H7 (cell line): ENCODE measurements at places on chromosomes 6 and 20.

DNA sequence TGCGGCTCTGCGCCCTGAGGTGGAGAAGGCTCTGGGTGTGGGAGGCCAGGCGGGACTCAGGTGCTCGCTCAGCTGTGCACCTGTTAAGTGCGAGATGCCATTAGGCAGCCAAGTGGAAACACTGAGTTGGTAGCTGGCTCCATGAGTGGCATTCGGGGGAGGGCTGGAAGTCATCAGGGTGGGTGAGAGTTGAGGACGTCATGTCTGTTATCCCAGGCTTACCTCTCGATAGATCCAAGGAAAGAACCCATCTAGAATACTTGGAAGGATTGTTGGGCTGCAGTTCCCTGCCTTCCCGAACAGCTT, 41.3 kb downstream of the TAF8 start:
- DNase-seq = no peak

DNA sequence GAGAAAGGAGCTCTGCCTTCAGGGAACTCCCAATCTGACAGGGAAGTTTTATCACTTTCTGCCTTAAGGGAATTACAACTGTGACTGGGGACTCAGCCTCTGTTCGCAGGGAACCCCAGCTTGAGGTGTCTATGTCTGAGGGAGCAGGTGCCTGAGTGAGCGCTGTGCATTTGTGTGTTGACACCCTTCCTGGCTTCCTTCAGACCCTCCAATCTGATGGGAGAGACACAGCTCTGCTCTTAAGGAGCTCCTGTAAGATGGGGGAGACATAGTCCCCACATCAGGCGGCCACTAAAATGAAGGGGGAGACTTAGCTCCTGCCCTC, 62.3 kb downstream of the MRPL14 start:
- DNase-seq = no peak

DNA sequence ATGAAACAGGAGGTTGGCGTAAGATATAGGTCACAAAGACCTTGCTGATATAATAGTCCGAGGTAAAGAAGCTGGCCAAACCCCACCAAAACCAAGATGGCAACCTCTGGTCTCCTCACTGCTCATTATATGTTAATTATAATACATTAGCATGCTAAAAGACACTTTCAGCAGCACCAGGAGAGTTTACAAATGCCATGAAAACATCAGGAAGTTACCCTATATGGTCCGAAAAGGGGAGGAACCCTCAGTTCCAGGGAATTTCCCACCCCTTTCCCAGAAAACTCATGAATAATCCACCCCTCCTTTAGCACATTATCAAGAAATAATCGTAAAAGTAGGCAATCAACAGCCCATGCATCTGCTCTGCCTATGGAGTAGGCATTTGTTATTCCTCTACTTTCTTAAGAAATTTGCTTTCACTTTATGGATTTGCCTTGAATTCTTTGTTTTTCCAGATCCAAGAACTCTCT, 923.4 kb downstream of the QKI start:
- DNase-seq = no peak

GRCh38 chr20:46023148-46023484, 5.9 kb upstream of the SLC12A5 start:
- no peak for DNase-seq

- DNase-seq = no peak
Measured at GRCh38 chr6:99589907-99590493, 16.6 kb upstream of the PRDM13 start.

DNA sequence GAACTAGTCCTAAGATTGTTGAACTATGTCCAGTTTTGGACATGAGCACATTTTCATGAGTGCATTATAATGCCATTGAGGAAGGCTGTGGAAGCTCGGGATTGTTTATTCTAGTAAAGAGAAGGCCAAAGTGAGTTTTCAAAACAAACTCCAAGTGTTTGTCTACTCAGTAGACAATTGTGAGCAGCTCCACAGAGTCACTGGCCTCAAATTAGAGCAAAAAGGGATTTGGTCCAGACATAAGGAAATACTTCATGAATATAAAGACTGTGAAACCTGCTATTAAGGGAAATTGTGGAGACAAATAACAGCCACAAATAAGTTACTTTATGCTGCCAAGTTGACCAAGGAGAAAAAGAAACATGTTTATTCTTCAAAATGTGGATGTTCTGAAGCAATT, 42.6 kb upstream of the PREP start:
- no peak for DNase-seq

DNA sequence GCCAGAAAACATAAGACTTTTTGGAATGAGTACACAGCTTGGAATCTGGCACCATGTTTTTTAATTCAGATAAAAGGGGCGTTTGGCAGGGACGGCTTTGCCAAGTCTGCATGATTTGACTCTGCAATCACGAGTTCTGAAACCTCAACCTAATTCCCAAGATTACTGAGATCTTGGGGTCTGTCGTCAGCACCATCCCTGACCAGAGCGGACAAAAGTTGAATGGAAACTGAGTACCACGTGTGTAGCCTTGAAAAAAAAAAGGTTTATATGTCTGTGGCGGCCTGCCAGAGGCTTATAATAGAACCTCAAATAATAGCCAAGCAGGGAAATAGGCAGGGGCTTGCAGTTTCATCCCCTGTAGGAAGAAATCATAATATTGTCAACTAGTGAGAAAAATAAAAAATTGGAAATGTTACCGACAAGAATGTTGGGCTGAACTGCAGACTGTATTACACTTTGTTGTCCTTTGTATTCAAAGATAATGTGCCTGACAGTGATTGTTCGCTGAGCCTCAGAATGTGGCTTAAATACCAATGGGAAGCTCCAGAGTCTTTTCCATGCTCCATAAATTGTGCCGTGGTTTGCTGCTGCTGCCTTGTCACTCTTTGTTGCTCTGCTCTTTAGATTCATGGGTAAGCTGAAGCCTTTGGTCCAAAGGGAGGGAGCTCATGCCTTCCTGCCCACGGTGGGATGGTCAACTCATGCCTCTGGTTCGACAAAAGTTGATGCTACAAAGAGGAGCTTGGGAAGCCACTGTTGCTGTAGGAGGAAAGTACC, 118.8 kb upstream of the ARID1B start:
- no peak for DNase-seq
